SK-MEL-5 (cell line): ENCODE measurements at places on chromosomes 4 and X. TPM values are rescaled to one million over a fixed set of nuclear protein-coding genes. Genes with fewer than 3 reads are reported as not detected.

BANK1 gene
- total RNA-seq = not detected in 2 replicates

- no peak for DNase-seq
Measured at GRCh38 chrX:153667281-153667955, 6.2 kb downstream of the PNCK start.

- peak; percentile 16 for DNase-seq
Measured at GRCh38 chr4:43471950-43472349, 579.4 kb downstream of the GRXCR1 start.

- no peak for DNase-seq
Measured at GRCh38 chrX:130264573-130264972, 4.1 kb downstream of the ZNF280C start.

WDR1 gene
- 246 and 248 TPM in 2 replicates for total RNA-seq

DNA sequence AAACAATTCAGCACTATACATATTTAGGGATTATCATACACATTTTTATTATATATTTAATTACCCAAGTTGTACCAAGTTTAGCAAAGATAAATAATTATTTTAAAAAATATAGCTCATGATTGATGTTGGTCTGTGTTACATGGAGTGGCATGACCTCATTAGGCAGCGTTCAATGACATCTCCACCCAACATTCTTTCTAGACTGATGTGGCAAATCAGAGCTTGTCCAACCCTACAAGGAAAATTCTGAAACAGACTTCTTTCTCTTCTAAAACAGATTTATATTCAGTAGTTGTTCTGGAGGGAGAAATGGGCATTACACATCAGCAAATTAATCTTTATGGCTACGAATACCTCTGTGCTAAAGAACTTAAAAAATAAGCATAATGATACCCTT, 189.7 kb downstream of the PDGFC start:
- no peak for DNase-seq

DNA sequence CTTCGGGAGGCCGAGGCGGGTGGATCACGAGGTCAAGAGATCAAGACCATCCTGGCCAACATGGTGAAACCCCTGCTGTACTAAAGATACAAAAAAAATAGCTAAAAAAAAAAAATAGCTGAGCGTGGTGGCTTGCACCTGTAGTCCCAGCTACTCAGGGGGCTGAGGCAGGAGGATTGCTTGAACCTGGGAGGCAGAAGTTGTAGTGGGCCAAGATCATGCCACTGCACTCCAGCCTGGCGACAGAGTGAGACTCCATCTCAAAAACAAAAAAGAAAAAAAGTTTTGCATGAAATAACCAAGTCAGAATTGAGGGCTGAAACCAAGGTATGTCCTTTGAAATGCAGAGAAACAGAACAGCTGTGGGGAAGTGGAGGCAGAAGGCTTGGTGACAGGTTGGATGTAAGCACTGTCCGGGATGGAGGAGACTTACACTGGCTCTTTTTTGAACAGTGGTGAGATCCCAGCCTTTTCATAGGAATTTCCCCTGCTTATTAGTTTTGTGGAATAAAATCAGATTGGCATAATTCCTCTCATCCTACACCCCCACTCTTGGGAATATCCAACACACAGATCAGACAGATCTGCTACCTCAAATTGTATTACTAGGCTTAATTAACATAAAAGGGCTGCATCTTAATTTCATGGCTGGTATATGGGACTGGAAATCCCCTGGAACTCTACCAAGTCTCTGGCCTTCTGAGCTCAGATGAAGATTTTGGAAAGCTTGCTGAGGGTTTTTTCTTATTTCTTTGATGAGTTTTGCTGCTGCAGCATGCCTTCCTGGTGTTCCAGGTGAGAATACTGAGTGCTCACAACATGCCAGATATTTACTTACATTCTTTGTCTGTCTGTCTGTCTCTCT, 18.8 kb upstream of the C4orf36 start:
- no peak for DNase-seq

PTPN13 gene
- 47.9 and 54.6 TPM in 2 replicates for total RNA-seq

CACNA1F gene
- not detected in 2 replicates for total RNA-seq

TMEM255A gene
- total RNA-seq = 27.2 and 28.1 TPM in 2 replicates

- DNase-seq = no peak
Measured at GRCh38 chrX:39473812-39474211, 623.9 kb downstream of the BCOR start.

GRCh38 chr4:171817026-171817425, 3.8 kb downstream of the GALNTL6 start:
- peak; percentile 51 for DNase-seq

HDX gene
- 2.9 and 5.1 TPM in 2 replicates for total RNA-seq

- DNase-seq = no peak
Measured at GRCh38 chrX:3699821-3700381, 13.5 kb downstream of the PRKX start.
